ENCODE measurements at places on chromosomes 11 and 22.

- no peak for DNase-seq
Observed at GRCh38 chr11:116445108-116446047, 327.4 kb downstream of the BUD13 start.

DNA sequence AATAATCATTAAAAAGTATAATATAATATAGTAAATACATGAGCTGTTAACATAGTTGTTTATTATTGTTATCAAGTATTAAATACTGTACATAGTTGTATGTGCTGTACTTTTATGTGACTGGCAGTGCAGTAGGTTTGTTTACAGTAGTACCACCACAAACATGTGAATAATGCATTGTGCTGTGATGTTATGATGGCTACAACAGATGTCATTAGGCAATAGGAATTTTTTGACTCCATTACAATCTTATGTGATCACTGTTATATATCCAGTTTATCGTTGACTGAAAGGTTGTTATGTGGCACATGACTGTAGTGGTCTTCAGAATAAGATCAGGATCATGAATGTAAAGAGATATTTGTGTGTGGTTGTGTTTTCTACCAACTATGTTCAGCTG is 577.8 kb downstream of the JRKL start:
- DNase-seq = no peak

DNA sequence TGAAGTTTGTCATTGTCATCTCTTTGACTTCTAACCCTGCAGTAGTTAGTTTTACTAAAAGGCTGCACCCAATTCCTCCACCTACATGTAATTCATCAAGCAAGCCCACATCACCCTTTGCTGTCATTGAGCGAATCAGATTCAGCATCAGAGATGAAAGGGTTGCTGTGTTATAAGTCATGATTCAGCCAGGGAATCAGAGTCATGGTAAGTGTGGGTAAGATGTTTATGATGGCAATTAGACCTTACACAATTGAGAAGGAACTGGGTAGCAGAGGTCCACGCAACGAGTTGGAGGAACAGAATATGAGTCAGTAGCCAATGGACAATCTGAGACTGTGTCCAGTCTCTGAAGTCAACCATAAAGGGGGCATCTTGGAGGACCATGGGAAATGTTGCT is 162.8 kb upstream of the SNX19 start:
- DNase-seq = peak; percentile 44

DNA sequence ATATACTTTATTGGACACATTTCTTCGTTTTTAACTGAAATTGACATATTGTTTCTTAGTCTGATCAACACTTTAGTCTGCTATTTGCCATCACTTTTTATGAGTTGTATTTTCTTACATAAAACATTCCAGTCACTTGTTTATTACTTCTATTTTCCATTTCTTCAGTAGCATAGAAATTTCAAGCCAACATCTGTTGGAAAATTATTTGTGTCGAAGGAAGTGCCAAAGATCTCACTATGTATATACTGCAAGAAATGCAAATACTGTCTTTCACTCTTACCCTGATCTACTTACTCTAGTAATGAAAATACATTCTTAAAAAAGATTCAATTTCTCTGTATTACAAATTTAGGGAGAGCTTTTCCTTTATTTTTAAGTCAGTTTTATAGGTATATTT is 105.9 kb downstream of the SLC17A6 start:
- DNase-seq = no peak

DNA sequence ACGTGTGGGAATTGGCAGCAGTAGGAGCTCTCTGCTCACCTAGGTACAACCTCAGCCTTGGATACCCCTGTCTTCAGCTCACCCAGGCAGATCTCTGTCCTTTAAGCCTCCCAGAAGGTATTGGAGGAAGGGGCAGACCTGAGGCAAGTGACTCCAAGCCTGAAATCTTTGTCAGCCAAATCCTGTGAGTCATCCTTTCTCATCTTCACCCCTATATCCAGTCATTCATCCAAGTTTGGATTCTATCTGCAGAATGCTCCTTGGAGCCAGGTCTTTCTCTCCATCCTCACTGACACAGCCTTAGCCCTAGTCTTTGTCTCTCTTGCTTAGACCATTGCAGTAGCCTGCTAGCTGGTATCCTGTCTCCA is 10.4 kb upstream of the THY1 start:
- DNase-seq = peak; percentile 77

- DNase-seq = no peak
Observed at GRCh38 chr22:23263651-23264555, 83.6 kb downstream of the BCR start.

GRCh38 chr11:117595440-117595839 is 201.6 kb downstream of the DSCAML1 start:
- no peak for DNase-seq

GRCh38 chr11:60482361-60482760 is 10.2 kb upstream of the MS4A12 start:
- no peak for DNase-seq

DNA sequence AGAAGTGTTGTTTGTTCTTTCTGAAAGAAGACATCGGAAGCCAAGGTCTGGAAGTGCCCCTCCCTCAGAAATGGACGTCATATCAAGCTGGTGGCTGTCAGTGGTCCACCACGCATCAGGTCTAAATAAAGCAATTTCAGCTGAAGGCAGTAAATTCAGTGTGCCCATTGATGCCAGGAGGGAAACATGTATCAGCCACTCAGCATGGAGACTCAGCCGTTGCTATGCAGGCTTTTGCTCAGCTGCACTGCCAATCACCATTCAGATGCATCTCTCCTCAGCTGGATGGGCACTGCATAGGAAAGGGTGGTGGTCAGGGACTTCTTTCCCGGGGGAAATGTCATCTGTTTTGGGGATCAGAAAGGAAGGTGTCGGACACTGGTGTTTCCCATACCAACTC is 878.2 kb downstream of the NTM start:
- DNase-seq = no peak

DNA sequence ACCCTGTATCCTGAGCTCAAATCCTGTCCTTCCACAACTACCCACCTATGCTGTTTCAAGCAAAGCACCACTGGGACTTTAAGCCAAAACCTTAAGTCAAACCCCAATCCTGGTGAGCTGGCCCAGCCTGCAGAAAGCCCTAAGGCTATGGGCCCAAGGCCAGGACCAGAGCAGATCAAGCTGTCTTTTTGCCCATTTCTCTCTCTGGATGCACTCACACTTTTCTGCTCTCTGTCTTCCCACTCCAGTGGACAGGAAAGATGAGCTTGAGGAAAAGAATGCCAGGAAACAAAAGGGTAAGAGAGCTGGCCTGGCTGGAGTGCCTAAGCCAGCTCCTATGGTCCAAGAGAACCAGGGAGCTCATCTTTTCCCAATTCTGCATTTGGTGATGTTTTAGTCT is 284.3 kb upstream of the ISX start:
- DNase-seq = no peak

DNA sequence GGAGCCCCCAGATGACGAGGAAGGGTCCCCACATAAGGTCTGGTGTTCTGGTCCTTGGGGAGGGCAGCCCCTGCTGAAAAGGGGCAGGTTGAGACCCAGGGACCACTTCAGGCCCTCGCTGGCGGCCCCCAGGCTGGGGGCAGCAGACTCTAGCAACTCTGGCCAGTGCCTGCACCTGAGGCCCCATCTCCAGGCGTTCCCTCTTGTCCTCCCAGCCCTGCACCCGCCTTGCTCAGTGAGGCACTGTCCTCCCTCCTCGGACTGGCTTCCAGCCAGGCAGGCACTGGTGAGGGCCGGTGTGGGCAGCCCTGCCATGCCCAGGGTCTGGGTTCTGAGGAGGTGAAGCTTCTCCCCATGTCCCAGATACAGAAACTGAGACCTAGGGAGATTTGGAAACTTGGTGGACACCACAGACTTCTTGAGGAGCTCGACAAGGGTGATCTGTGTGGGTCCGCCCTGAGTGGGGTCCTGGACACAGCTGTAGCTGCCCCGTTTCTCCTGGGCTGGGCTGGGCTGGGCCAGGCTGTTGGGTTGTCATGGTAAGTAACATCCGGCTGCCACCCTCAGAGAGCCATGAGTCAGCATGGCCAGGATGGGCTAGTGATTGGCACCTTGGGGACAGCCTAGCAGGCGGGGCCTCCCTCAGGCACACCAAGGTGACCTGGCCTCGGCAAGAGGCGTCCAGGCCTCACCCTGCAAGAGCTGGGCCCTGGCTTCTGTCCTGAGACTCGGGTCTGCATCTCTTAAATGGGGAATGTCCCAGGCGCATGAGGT is 11.1 kb upstream of the PHLDA2 start:
- DNase-seq = no peak

- no peak for DNase-seq
Observed at GRCh38 chr11:69826773-69827172, 7.6 kb upstream of the FGF3 start.

- peak; percentile 82 for DNase-seq
Observed at GRCh38 chr11:124276081-124276480, 19.9 kb downstream of the OR8G5 start.

- no peak for DNase-seq
Observed at GRCh38 chr11:37089439-37089838, 491.4 kb upstream of the RAG2 start.

GRCh38 chr22:19597399-19597735 is 73.2 kb upstream of the CLDN5 start:
- DNase-seq = no peak

DNA sequence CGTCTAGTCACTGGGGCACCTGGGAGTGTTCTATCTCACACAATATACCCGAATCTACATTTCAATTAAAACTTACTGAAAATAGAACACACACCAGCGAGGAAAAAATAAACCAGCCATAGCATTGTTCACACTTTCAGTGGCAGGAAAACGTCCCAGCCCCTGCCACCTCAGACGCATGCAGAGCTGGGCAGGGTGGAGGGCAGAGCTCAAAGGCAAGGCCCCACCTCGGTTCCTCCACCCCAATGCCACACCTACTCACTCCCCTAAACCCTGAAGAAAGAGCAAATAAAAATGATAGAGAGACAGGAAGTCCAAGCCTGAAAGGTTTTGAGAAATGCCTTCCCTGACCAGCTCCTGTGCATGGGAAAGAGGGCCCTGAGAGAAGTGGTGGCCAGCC is 14.8 kb downstream of the B3GNT6 start:
- no peak for DNase-seq

- DNase-seq = no peak
Observed at GRCh38 chr11:33532720-33533385, 167.8 kb downstream of the C11orf91 start.

- DNase-seq = no peak
Observed at GRCh38 chr22:48796310-48797015, 1031.2 kb downstream of the BRD1 start.

DNA sequence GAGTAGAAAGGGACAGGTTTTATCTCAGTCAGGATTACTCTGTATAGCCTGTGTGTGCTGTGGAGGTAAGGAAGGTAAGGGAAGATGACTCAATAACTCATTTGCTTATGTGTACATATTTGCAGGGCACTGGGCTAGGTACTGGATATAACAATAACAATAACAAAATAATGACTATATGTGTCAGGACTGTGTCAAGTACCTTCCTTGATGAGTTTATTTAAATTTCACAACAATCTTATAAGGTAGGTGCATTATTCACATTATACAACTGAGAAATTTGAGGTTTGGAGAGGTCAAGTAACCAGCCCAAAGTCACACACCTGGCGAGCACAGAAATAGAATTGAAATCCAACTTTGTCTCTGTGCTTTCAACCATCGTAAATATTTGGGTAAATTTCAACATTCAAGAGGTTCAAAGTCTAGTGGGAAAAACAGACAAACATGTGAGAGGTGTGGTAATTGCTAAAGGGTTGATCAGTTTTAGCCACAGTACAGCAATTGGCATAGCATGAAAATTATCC is 131.8 kb downstream of the APIP start:
- DNase-seq = no peak

DNA sequence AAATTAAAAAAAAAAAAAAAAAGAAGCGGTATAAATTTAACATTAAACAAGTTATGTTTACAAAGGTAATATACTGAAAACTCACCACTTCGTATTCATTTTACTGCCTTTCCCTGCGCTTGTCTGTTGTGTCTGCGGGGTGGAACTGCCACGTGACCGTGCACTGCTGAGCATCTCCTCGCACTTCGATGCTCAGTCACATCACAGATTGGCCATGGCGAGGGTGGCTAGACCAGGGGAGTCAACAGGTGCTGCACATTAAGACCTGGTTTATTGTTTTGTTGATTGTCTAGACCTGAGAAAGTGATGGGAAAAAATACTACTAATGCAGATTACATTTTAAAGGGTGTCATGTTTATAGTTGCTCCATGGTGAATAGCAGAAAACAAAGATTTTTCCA is 22.8 kb upstream of the TUB start:
- no peak for DNase-seq

GRCh38 chr22:49533886-49534285 is 293.8 kb downstream of the BRD1 start:
- DNase-seq = no peak

DNA sequence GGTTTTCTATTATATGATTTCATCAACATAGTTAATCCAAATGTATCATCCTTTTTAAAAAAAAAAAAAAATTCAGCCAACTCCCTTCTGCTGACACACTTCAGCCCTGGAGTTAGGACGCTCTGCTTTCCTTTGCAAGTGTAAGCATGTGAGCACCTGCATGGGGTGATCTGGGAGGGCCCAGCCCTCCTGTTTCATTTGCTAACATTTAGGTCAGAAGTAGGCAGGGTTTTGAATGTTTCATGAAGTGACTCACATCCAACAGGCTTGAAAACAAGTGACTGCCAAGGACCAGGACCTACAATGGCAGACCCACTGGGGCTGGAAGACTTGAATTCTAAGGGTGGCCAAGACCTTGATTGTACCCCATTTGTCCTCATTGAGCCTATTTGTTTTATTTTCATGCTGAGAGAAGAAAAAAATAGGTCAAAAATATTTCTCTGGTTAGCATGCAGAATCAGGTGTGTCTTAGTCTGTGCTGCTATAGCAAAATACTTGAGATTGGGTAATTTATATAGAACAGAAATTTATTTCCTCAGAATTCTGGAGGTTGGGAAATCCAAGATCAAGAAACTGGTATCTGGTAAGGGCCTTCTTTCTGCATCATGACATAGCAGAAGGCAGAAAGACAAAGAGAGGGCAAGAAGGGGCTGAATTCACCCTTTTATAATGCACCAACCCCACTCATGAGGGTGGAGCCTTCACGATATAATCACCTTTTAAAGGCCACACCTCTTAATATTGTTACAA is 137.6 kb downstream of the CD44 start:
- peak; percentile 39 for DNase-seq

GRCh38 chr22:45612940-45613339 is 58.7 kb upstream of the ATXN10 start:
- no peak for DNase-seq

- DNase-seq = peak; percentile 46
Observed at GRCh38 chr11:59243633-59244032, 30.9 kb upstream of the MPEG1 start.

DNA sequence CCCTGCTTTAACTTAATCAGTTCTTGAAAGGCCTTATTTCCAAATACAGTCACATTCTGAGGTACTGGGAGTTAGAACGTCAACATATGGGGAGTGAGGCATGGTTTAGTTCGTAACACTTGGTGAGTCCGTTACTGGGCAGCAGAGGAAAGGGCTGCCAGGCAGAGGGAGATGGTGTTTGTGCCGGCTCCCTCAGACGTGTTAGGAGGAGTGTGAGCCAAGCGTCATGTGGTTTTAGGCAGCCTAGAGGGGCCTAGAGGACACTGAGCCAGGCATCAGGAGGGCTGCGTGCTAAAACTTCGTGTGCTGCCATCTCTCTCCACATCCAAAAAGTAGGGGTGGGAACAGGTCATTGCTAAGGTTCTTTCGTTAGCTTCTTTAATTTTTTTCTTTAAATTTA is 10.2 kb downstream of the BCR start:
- no peak for DNase-seq

Measured in IMR-90 (cell line).